Esophagus mucosa (tissue), 1 donor: ENCODE measurements at places on chromosomes 11 and 22.

GRCh38 chr11:17793642-17794170 lies 59.1 kb downstream of the KCNC1 start:
- ATAC-seq = no peak

GRCh38 chr11:6932145-6932544 lies 5.9 kb downstream of the ZNF215 start:
- no peak for ATAC-seq

- ATAC-seq = no peak
These were observed 67.5 kb downstream of the TEAD1 start for GRCh38 chr11:12741671-12742216.

DNA sequence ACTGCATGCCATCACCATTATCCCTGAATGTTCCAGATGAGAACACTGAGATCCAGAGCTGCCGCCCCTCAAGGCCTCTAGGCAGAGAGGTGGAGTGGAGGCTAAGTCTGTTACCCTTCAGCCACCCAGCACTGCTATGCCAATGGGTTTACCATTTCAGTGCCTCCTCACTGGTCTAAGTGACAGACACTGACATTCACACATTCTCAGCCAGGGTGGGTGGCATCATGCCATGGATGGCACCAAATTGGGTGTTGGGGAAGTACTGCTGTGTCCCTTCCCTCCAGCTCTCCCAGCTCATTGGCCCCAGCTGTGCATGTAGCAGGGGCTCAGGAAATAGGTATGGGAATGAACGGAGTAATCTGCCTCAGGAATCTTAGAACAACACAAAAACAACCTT lies 96.8 kb upstream of the PLET1 start:
- no peak for ATAC-seq

GRCh38 chr11:38927993-38928392 lies 2330.0 kb upstream of the RAG2 start:
- no peak for ATAC-seq

- no peak for ATAC-seq
These were observed 84.2 kb downstream of the FDX1 start for GRCh38 chr11:110513846-110514437.

DNA sequence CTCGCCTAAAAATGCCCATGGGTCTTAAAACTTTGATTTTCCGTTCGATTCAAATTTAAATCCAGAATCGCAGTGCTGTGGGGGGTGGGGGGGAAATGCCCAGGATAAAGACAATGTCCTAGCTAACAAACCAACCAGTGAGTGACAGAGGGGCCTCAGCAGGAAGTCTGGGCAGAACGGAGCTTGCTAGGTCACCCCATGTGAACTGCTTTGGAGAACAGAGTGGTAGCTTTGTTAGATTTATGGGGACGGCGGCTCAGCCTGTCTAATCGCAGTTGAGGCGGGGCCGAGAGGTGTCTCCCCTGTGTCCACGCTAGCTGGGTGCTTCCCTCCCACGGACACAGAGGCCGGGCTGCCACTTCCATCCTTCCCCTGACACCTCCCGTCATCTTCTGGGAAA lies 243.9 kb downstream of the CTTN start:
- no peak for ATAC-seq

DNA sequence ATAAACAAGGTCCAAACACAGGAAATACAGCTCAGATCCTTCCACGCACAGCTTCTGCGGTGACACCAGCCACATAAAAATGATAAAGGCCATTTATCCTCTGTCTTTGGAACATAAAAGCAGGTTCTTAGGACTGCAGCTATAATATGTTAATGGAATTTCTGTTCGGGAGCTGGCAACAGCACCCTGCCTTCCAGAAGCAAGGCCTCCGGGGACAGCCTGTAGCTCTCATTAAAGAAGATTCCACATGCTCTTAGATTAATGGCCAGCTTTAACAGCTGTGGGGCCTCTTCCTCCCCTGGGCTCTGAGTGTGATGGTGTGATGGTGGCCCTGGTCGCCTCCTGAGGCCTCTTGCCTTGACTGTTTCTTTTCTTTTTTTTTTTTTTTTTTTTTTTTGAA lies 137.3 kb downstream of the CACNA1I start:
- ATAC-seq = no peak
